Left cardiac atrium (tissue), 4 donors: ENCODE measurements at places on chromosomes 7 and 10.

DNA sequence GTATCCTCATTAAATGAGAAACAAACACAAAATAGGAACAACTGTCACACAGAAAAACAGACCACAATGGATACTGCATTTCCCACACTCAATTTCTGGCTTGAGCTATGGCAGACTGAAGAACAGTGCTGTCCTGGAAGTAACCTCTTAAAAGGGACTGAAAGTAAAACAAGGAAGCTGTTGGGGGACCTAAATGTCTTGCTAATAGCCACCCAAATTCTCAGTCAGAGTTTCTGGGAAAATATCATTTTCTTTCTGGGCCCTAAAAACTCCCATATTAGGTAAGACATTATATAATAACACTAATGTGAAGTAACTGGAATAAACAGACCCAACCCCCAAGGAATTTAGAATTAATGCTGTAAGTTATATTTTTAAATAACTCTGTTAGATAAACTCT is 80.9 kb upstream of the TFEC start:
- no peak for DNase-seq

GRCh38 chr10:62811159-62811875 is 4.8 kb downstream of the EGR2 start:
- DNase-seq: no peak

DNA sequence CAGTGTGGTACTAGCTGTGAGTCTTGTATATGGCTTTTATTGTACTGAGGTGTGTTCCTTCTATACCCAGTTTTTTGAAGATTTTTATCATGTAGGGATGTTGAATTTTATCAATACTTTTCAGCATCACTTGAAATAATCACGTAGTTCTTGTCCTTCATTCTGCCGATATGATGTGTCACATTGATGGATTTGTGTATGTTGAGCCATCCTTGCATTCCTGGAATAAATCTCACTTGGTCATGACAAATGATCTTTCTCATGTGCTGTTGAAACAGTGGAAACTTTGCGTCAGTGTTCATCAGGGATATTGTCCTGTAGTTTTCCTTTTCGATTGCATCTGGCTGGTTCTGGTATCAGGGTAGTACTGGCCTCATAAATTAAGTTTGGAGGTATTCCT is 7.1 kb upstream of the PRKAR1B start:
- no peak for DNase-seq

DNA sequence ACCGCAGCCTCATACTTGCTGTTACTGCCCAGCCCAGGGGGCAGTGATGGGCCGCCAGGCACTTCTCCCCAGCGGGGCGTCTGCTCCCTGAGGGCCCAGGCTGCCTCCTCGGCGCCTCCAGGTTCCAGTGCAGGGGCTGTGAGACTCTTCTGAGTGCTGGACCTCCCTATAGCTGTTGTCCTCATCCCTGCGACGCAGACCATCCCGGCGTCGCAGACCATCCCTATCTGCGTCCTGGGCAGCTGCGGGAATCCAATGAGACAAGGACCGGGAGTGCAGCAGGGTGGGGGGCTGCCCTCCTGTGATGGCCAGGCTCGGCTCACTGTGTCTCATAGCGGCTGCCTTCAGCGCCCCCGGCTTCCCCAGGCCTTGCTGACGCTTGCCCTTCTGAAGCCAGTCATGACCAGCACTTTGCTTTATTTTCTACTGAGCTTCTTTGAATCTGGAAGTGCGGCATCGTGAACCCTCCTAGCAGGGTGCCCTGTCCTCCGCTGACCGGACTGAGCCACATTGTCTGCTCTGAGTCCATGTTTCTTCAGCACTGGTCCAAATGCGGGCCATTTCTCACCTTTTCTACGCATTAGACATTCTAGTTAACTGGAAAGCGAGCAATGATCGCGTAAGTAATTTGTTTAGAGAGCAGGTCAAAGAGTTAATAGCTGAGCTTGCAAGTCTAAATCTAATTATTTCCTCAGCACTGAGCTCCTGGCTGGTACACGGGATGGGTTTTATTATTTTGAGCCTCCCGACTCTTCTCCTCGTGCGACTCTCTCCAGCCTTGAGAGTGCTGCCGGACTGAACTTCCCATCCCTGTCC is 339.5 kb downstream of the WDR37 start:
- DNase-seq: no peak

DNA sequence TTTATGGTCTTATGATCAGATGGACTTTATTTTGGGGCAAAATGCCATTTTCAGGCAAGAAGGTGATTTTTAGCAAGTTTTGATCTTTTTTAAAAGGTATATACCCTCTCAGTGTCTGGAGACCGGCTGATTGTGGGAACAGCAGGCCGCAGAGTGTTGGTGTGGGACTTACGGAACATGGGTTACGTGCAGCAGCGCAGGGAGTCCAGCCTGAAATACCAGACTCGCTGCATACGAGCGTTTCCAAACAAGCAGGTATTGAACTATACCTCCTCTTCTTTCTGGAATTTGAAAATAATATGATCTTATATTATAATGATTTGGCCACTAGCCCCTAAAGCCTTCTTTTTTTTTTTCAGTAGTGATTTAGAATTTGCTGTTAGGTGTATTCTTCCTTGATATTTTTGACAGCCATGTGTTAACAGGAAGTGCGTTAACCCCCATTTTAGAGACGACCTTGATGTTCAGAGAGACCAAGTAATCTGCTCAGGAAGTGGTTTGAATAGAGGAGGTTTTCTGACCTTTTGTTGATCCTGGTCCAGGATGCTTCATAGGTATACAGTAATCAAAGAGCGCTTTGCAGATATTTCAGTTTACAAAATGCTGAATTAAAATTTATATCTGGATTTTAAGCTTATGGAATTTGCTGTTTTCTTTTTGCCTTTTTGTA is 6.2 kb downstream of the BUB3 start:
- DNase-seq: no peak

GRCh38 chr10:62726142-62726541 is 78.4 kb upstream of the ADO start:
- no peak for DNase-seq

DNA sequence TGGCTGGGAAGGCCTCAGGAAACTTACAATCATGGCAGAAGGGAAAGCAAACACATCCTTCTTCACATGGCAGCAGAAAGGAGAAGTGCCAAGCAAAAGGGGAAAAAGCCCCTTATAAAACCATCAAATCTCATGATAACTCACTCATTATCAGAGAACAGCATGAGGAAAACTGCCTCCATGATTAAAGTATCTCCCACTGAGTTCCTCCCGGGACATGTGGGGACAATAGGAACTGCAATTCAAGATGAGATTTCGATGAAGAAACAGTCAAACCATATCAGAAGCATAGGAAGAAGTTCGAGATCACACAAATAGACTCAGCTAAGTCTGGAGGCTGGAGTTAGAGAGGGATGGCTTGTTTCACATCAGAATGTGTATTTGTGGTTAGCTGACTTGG is 869.4 kb upstream of the PHF14 start:
- no peak for DNase-seq

DNA sequence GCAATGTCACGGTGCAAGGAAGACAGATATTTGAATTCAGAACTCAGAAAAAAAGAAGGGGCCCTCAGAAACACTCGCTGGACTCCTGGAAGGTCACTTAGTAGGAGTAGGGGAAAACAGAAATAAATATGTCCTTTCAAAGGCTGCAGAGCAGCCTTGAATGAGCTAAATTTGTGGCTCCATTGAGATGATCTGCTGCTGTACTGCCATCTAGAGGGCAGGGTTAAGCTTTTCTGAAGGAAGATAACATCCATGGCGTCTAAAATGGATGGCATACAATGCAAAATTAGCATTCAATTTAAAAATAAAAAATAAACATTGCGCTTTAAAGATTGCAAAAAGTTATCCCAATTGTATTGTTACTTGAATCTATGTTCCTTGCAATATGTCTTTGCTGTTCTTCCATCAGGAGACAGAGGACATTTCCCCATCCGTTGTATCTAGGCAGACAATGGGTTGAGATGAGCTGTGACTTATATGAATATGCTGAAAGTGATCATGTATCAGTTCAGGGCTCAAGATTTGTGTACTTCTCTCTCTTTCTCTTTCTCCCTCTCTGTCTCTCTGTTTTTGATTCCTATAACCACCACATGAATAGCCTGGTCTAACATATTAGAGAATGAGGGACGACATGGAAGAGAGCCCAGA is 642.2 kb downstream of the SH2D4B start:
- no peak for DNase-seq

GRCh38 chr7:48426966-48427555 is 255.8 kb downstream of the ABCA13 start:
- no peak for DNase-seq

DNA sequence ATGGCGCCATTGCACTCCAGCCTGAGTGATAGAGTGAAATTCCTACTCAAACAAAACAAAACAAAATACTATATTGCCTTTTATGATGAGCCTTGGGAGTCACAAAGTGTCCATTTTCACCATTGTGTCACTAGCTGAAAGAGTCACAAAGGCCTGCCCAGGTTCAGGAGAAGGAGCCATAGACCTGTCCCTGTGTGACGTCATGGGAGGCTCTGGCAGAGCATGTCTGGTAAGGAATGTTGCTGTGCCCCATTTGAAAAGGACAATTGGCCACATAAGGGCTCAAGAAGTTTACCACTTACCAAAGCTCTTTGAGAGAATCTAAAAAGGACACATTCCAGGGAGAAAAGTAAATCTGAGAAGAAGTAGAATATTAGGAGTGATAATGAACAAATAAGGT is 367.7 kb downstream of the SDK1 start:
- DNase-seq: no peak

- no peak for DNase-seq
Observed at GRCh38 chr10:80427541-80427940, 19.2 kb downstream of the PRXL2A start.
